ENCODE measurements at places on chromosomes 12 and 14.
A peak's percentile ranks its signal among the peaks of the same experiment; 100 is the strongest.

- no peak for DNase-seq
Measured at GRCh38 chr12:65612440-65612839, 211.8 kb upstream of the HMGA2 start.

GRCh38 chr14:69152902-69153151 lies at the start of gene DCAF5:
Gene DCAF5 (minus strand): TSS chr14:69153119. CDS start chr14:69152978, 141 bp downstream.
- DNase-seq = no peak

DNA sequence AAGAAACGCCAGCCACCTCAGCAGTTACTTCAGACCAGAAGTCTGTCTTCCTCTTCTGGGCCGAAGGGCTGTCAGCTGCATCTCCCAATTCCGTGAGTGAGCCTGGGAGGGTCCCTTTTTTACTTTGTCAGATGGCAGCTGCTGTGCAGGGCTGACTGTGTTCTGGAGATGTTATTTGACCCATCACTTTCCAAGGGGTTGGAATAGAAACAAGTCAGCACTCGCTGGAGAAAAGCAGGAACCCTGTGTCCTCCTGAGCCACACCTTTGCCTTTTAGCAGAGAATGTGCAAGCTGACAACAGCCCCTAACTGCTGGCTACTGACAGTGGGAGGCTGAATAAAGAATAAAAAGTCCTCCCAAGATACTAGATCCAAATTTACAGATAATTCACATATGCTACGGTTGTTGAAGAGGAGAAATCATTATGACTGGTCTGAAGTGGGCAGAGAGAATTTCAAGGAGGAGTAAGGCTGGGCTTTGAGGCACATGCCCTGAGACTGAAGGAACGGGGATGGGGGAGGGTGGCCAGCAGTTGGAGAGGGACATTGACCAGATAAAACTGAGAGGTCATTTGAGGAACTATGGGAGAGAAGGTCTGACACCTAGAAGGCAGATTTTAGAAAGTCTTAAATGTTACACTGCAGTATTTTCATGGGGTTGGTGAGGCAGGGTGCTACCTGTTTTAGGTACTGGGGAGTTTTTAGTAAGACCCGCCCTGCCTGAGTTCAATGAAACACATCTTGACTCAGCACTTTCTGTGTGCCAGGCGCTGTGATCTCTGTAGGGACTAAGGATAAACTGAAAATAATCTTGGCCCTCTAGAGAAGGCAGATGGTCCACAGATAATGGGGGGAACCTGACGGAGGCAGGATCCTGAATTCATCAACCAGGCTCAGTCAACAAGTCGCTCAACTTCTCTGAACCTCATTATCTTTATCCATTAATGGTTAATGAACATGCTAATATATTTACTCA lies 27.4 kb downstream of the FAM234B start:
- no peak for DNase-seq

DNA sequence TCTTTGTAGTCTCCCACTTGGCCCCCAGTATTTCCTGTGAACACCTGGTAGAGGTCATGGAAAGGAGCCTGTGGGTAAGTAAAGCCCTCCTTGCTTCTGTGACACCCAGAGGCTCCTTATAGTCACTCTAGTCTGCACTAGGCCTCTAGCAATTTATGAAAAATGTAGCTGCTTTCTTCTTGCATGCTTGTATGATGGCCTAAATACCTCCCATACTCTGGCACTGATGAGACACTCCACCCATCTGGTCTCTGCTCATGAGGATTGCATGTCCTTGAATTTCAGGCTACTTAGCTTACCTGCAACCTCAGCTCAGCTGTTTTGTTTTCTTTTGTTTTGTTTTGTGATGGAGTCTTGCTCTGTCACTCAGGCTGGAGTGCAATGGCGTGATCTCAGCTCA lies 4.6 kb upstream of the A2ML1 start:
- DNase-seq = no peak

DNA sequence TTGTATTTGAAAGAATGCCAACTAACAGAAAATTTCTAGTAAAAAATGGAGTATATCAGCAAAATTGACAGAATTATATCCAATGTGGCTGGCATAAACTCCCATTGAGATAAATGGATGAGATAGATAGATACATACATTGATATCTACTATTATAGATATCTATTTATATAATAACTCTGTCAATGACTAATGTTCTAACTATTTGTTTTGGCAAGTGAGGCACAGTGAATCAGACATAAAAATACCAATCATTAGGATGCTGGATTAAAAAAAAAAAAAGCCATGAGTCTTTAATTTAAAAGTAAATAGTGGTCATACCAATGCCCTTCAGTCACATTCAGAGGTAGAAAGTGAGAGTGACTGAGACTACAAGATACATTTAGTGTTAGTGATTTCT lies 33.7 kb upstream of the GLIPR1 start:
- DNase-seq = no peak

GRCh38 chr14:59688224-59689170 lies 111.9 kb upstream of the CCDC175 start:
- peak; percentile 13 for DNase-seq

- no peak for DNase-seq
Measured at GRCh38 chr14:80425686-80426085, 214.4 kb upstream of the DIO2 start.

DNA sequence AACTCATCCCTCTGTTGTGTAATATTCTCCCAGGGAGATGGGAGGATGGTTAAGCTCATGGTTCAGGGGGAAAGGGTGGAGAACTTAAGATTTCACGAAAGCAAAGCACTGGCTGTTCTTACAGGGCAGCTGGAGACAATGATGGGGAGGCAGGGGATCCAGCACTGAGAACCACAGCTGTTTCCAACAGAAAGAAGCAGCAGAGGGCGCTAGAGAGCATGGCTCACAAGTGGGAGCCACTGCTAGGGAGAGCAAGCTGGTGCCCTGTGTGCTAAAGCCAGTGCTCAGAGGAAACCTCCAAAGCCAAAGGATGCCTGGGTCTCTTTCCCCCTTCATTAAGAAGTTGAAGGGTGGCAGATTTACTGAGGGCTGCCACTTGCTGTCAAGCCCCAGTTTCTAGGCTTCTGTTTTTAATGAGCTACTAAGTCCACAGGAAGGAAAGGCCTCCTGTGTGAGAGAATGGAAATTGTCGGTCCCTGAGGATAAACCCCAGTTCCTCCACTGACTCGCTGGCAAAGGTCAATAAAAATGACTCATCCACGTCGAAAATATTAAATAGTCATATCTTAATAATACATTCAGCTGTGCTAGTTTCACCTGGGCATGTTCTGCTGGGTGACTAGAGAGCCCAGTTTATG lies 199.7 kb downstream of the ANO2 start:
- peak; percentile 8 for DNase-seq

Data from GM12864 (cell line).